Lower lobe of right lung (tissue), 2 donors: ENCODE measurements at places on chromosomes 6 and 20. TPM values are rescaled to one million over a fixed set of nuclear protein-coding genes. Genes with fewer than 3 reads are reported as not detected.

Gene PNRC1
- 198 TPM for total RNA-seq

DNA sequence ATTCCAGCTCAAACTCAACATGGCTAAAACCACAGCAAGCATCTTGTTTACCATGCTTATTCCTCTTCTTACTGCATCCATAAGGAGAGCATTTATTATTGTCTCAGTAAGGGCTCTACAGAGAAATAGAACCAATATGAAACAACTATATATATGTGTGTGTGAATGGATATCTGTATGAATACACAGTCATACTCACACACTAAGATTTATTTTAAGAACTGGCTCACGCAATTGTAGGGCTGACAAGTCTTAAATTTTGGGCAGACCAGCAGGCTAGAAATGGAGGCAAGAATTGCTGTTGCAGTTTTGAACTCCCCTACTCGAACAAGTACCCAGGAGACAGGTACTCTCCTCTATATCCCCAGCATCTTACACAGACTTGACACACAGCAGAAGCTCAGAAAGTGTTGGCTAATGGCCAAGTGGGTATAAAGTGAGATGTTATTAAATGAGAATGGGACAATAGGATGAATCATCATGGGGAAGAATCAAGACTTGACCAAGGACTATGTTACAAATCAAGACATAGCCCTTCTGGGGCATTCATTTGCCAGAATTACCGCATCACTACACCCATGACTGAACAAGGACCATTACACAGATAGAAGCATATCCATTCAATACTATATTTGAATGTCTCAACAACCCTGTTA, 13.0 kb downstream of the ZHX3 start:
- no peak overlapping the region for H3K27ac ChIP-seq
- no peaks in the 10 kb centered on the region for H3K27me3 ChIP-seq
- no peaks in the 10 kb centered on the region for H3K36me3 ChIP-seq
- H3K4me1 ChIP-seq: peaks cover 26% of the 10 kb centered on the region
- no peak overlapping the region for H3K4me3 ChIP-seq

Gene JPH2
- total RNA-seq: 4.6 TPM

Gene PPP1R3G
- total RNA-seq: 0.41 TPM

GRCh38 chr20:34907616-34908469, 31.4 kb downstream of the ACSS2 start:
- no peak for DNase-seq
- no peak overlapping the region for H3K4me3 ChIP-seq
- H3K4me1 ChIP-seq: peaks cover 37% of the 10 kb centered on the region
- H3K27ac ChIP-seq: peak overlapping the region; percentile 27
- H3K27me3 ChIP-seq: no peaks in the 10 kb centered on the region

DNA sequence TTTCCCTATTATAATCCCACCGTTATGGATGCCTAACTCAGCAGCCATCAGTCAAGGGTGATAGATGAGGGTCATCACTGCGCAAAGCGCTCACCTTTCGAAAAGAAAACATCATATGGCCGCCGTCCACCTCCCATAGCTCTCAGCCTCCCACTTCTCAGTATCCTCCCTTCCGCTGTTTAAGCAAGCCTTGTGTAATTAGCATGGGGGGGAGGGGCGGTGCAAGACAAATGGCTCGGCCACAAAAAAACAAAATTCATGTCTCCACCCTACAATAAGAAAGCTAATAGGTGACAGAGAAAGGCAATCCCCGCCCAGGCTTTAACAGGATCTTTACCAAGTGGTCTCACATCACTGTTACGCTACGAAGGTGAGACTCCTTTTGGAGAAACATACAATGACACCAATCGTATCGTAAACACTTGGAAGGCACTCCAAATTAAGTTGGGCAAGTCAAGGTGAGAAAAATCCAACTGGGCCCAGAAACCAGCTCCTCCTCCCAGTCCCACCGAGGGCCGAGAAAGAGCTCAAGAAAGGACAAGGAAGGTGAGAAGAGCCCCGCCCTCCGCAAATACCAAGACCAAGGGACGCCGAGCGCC, 645 bp downstream of the DDX39B start:
- H3K27me3 ChIP-seq: no peaks in the 10 kb centered on the region
- H3K4me1 ChIP-seq: peaks cover 33% of the 10 kb centered on the region
- H3K27ac ChIP-seq: peak overlapping the region; percentile 90
- DNase-seq: no peak

Gene MEP1A
- 0.41 TPM for total RNA-seq

Gene CLDN20
- total RNA-seq: not detected

GRCh38 chr6:148518511-148519156, 176.0 kb downstream of the SASH1 start:
- DNase-seq: no peak
- no peaks in the 10 kb centered on the region for H3K27me3 ChIP-seq
- H3K27ac ChIP-seq: no peak overlapping the region
- H3K4me1 ChIP-seq: peaks cover 18% of the 10 kb centered on the region

Gene WFDC12
- 3.9 TPM for total RNA-seq

Gene NFATC2
- 6.6 TPM for total RNA-seq
